Omental fat pad (tissue), 4 donors: ENCODE measurements at places on chromosomes 16 and 17. TPM values are rescaled to one million over a fixed set of nuclear protein-coding genes. Genes with fewer than 3 reads are reported as not detected.

DNA sequence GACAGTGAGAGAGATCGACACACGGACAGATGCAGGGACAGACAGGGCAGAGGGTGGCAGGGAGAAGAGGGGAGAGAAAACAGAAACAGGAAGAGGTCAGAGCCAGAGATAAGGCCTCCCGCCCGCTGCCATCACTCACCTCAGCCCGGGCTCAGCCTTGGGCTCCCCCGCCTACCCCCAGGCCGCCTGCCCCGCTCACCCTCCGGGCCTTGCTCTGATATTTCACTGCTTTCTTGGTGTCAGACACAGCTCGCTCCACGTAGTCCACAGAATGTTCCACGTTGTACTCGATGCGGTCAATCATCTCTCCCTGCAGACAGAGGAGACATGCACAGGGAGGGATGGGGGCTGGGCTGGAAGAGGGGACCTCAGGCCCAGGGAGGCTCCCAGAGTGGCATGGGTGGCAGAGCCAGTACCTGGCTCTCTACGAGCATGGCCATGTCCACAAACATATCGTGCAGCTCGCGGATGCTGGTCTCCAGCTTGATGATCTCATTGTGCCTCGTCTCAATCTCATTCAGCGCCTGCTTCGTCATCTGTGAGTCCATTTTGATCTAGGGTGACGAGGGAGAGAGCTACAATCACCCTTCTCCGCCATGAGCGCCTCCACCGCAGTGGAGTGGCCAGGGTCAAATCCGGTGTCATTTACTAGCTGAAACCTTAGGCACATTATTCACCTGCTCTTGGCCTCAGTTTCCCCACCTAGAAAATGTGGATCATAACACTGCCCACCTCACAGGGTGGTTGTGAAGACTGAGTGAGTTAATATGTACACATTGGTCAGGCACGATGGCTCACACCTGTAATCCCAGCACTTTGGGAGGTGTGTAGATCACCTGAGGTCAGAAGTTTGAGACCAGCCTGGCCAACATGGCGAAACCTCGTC lies 8.2 kb downstream of the HSD3B7 start:
- DNase-seq = no peak

Gene FBXW10B
- 2.0 TPM for total RNA-seq

DNA sequence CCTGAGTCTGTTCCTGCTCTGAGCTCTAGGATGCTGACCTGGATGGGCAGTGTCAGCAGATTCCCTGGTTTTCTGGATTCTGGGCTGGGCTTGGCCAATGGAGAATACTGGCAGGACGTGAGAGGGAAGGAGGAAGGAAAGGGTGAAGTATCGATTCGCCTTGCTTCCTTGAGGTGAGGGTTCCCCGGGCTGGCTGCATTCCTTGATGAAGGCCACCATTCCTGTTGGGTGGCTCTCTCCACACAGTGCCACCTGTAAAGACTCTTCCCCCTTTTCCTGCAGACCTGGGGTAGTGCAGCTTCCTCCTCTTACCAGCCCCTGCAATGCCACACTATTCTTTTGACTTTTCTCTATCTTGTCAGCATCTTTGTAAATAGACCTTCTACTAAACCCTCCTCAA lies 58.1 kb upstream of the TANC2 start:
- no peak for DNase-seq

Gene RNF112
- 1.7 TPM for total RNA-seq

GRCh38 chr16:6377956-6378355 lies 954.7 kb upstream of the RBFOX1 start:
- no peak for DNase-seq

Gene UMOD
- not detected for total RNA-seq

- DNase-seq = no peak
These were observed 16.7 kb downstream of the C16orf54 start for GRCh38 chr16:29729116-29729521.

Gene SLC47A1
- total RNA-seq = 6.0 TPM

Gene SPATA32
- total RNA-seq = 0.65 TPM

Gene CACNG4
- not detected for total RNA-seq

- DNase-seq = no peak
These were observed 3.1 kb downstream of the MMP2 start for GRCh38 chr16:55482056-55482455.

Gene CRHR1
- total RNA-seq = not detected

- DNase-seq = no peak
These were observed 10.3 kb downstream of the HSPB9 start for GRCh38 chr17:42132941-42133340.

DNA sequence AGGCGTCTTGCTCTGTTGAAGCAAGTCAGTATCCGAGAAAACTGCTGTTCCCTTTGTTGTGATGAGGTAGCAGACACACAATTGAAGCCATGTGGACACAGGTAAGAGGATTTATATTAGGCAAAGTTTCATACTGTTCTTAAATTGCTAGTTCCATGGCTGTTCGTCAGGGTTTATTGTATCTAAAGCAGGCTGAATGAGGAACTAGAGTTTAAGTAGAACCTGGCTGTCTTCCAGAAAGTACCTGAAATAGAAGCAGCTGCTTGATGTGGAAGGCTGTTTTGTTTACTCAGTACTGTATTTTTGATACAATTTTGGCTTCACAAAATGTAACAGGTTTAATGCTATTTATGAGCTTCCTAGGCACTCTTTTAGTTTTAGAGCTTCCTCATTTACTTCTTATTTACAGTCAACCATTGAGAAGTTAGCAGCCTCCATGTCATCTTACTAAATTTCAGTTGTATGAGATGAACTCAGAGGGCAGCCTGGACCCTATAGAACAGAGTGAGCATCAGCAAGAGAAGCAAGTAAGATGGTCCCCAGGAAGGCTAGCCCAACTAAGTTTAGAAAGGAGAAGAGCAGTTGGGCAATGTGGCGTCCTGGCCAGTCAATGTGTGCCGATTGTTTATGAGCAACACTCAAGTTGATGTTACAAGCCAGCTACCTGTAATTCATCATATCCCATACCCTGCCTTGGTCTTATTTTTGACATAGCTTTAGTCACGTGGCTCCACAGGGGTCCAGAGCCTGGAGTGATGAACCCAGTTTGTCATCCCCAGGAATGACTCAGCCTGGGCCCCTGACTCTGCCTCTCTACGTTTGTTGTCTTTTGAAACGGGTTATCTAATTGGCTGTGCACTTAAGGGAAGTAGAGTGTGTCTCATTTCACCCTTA lies 9.7 kb upstream of the ARL2BP start:
- no peak for DNase-seq

- no peak for DNase-seq
These were observed 9.8 kb upstream of the TEX19 start for GRCh38 chr17:82349287-82349701.
